Stimulated activated CD8-positive, alpha-beta memory T cell treated with anti-CD3 and anti-CD28 coated beads, Interleukin-4, amount 100 ng/mL, for 4 hours (primary cell): ENCODE measurements at places on chromosomes 16 and 17.

- no peak for DNase-seq
These were observed 130.4 kb downstream of the TANC2 start for GRCh38 chr17:63096426-63096825.

DNA sequence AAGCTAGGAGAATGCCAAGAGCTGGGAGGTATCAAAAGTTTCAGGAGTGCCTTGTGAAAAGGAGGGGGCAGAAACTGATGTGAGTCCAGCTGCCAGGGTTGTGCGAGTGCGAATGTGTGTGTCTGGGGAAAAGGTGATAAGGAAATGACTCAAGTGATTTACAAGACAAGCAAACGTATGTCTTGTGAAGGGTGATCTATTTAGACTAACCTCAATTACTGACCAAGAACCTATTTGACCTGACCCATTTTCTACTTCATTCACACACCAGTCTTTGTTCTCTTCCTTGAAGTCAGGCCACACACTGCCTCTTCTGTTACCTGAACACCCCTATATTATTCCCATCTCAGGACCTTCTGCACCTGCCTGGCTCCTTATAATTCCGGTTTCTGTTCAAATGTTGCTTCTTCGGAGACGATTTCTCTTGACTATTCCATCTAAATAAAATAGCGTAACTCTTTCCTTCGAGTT lies 1.0 kb downstream of the GDE1 start:
- DNase-seq: no peak

DNA sequence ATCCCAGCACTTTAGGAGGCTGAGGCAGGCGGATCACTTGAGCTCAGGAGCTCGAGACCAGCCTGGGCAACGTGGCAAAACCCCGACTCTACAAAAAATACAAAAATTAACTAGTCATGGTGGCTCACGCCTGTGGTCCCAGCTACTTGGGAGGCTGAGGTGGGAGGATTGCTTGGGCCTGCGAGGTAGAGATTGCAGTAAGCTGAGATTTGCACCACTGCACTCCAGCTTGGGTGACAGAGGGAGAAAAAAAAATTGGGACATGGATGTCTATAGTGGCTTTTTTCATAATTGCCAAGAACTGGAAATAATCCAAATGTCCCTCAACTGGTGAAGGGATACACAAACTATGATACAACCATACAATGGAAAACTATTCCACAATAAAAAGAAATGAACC lies 28.6 kb downstream of the OSBPL7 start:
- no peak for DNase-seq

GRCh38 chr16:1537763-1538289 lies 4.4 kb downstream of the TMEM204 start:
- no peak for DNase-seq

DNA sequence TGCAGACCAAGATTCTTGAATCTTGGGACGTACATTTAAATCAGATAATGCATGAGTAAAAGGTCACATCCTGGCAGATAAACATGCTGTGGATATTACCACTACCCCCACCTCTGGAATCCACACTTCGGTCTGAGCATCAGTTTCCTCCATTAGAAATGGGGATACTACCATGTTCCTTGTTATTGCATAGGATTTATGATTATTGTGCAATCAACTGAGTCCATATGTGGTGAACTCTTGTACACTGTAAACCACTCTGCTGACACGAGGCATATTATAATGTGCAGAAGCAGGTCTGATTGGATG lies 108.7 kb downstream of the VAT1L start:
- DNase-seq: no peak

DNA sequence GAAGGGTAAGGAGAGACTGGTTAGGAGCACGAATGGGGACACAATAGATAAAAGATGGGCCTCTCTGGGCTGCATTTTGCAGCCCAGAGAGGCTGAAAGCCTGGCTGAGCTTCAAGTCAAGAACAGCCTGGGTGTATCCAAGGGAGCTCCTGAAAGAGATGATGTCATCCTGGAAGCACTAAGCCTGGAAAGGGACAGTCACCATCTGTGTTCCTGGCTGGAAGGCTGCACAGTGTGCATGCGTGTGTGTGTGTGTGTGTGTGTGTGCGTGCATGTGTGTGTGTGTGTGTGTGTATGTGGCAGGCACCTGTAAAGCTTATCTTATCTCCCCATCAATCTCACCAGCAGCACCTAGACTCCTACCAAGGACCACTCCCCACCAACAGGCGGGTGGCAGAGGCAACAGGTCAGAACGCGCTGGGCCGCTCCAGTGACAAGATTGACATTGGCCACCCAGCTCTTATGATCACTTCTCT lies 44.1 kb downstream of the COG7 start:
- DNase-seq: no peak

DNA sequence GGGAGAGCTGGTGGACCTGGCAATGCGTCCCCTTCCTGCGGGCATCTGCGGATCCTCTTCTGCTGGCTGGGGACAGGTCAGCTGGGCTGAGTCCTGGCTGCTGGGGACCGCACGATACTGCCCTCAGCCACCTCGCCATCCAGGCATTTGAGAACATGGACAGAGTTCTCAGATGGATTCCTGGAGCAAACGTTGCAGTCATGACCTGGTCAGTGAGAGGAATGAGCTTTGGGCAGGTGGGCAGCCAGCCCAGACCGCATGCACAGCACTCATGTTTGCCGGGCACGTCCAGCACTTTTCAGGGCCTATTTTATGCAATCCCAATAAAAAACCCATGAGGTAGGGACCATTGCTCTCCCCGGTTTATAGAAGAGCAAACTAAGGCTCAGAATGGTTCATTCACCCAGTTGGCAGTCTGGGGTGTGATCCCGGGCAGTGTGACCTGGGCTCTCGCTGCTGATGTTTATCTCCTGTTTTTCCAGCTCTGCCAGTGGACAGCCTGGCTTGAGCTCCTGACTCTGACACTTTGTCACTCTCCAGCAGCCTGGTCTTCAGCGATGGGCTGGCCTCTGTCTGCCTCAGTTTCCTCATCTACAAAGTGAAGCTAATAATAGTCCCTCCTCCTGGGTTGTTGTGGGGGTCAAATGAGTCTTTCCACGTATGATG lies 294.7 kb downstream of the IRF8 start:
- no peak for DNase-seq

- DNase-seq: no peak
These were observed 27.8 kb upstream of the HEATR6 start for GRCh38 chr17:60106340-60107059.

DNA sequence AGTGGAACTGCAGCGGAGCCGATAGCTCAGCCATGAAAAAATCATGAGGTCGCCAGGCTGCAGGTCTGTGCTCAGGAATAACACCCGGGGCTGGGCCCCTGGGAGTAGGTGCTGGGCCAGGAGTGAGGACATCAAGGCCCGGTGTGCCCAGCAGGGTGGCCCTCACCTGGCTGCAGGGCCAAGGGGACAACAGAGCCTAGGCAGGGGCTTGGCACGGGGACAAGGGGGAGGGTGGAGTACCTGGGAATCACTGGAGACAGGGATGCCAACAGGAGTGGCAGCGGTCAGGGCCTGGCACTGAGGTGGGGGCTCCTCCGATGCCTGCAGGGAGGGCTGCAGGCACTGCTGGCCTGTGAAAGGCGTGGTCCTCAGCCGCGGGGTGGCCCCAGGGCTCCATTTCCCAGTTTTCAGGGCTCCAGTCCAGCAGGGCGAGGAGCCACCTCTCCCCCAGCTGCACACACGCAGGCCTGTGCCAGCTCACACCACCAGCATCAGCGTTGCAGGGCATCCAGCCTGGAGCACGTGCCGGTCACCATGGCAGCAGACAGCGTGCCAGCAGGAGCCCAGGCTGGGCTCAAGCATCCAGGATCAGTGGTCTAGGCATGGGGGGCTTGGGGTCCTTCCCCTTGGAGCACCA lies 4.7 kb upstream of the FSCN2 start:
- no peak for DNase-seq

- DNase-seq: no peak
These were observed 294.0 kb downstream of the ZFHX3 start for GRCh38 chr16:72753881-72754280.

DNA sequence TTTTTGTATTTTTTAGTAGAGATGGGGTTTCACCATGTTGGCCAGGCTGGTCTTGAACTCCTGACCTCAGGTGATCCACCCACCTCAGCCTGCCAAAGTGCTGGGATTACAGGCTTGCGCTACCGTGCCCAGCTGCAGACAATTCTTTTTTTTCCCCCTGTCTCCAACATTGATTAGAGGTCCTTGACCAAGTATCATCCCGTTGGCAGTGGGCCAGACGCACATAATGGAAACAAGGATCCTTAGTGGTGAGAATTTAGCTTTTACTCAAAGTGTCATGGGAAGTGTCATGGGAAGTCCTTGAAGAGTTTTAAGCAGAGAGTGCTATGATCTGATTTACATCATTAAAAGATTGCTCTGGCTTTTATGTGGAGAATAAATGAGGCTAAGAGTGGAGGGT lies 2.1 kb upstream of the FBXO47 start:
- DNase-seq: no peak

DNA sequence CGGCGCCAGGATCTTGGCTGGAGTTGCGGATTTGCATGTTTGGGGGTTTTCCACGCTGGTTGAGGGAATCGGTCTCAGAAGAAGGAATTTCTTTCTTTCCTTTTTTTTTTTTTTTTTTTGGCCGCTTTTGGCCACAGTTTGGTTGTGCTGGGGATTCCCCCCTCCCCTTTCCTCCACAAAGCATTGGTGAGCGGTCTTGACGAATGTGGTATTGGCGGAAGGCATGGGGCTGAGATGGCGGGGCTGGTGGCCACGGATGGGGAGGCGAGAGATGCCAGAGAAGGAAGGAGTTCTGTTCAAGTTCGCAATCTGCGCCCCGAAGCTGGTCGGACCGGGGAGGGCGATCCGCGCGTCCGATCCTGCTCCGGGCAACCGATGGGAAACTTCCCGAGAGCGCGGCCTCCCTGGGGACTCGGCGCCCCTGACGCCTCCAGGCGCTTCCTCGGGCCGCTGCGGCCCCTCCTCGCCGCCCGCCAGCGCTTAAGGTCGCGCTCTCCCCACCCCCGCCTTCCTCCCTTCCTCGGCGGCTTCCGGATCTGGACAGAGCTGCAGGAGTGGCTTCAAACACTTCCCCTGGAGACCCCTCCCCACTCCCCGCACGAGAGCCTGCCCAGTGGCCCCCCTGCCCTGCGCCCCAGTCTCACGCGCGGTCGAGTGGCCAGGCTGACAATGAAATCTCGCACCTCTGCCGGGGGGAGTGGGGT lies 43.2 kb downstream of the RAI1 start:
- DNase-seq: no peak

DNA sequence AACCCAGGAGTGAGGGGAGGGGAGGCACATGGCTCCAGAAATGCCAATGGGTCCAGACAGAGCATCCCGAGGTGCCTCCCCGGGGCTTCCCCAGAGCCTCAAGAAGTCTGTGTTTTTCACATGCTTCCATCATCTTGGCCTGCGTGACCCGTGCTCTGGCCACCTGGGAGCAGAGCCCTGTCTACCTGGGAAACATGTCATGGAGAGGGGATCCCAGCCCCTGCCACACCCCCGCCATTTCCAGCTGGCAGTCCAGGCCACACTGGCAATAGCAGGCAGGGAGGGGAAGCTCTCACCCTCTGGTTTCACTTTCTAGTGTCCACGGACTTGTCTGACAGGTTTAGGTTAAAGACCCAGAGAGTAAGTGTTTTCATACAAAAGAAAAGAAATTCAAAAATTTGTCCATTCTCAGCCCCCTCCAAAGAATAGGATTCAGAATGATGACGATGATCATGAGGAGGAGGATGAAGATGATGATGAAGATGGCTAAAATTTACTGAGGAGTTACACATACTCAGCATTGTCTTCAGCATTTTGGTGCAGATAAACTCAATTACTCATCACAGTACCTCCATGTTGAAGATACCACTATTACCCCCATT lies 9.0 kb downstream of the SMIM5 start:
- DNase-seq: no peak

GRCh38 chr17:1766382-1767135 lies 4.7 kb downstream of the SERPINF1 start:
- no peak for DNase-seq

DNA sequence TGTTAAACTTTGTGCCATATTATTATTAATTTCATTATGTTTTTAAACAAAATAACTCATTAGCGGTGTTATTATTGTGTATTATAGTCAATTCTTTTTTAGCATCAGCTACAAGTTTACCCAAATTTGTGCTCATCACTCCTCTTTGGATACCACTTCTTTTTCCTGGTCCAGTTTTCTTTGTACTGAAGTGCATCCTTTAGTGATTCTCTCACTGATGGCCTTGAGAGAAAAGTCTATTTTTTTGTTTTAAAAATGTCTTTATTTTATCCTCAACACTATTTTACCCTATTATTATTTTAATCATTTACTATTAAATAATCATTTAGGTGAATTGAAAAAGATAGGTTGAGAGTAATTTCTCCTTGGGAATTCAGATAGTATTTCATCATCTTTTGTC lies 99.2 kb downstream of the RGS9 start:
- DNase-seq: no peak

DNA sequence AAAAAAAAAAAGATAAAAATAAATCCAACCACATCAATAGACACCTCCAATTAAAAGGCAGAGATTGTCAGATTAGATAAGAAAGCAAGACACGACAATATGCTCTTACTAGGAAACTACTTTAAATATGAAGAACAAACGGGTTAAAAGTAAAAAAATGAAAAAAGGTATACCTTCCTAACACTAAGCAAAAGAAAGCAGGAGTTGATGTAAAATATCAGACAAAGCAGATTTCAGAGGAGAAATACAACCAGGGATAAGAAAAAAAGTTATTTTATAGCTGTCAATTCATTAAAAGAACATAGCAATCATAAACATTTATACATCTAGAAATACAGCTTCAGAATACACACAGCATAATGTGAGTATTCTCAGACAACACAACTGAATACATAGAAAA lies 49.7 kb upstream of the CCDC182 start:
- no peak for DNase-seq

- DNase-seq: peak; percentile 81
These were observed at the start of gene NDUFAB1 for GRCh38 chr16:23595951-23596720. Gene NDUFAB1 (minus strand): TSS chr16:23596316. CDS start chr16:23596290, 26 bp downstream.

DNA sequence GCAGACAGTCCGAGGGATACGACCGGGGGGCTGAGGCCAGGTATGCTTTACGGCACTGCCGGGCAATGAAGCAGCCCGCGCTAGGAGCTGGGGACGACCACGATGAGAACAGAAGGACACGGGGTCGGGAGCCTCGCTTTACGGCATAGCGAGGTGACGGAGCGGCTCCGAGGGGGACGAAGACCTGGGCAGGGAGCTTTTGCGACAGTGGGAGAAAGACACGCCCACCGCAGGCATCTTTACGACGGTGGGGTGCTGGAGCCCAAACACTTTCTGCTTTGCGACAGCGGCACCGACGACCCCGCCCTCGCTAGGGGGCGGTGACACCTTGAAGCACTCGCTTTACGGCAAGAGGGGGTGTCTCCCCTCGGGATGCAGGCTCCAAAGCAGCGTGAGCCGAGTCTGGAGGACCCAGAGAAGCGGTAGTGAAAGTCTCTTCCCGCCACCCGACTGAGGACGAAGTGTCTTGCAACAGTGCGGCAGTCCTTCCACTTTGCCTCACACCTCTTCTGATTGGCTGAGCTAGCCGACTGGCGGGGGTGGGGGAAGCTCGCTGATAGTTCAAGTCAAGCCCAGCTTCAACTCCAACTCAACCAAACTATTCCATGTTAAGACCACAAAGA lies 350 bp upstream of the NEURL4 start:
- peak; percentile 94 for DNase-seq

DNA sequence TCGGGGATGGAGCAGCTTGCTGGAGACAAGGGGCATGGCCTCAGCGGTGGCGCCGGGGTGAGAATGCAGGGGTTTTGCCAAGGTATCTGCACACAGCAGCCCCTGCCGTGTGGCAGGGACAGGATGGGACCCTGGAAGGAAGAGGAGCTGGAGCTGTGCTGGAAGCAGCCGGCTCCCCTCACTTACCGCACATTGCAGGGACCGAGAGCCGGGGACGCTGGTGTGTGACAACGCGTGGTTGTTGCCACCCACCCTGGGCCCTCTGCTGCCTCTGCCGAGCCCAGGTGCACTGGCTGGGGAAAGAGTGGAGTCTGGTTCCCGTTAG lies 3.0 kb downstream of the NUBP2 start:
- DNase-seq: no peak

GRCh38 chr17:42928714-42929496 lies 28.3 kb downstream of the G6PC1 start:
- DNase-seq: peak; percentile 3
